ENCODE measurements at places on chromosomes 4 and X.
A peak's percentile ranks its signal among the peaks of the same experiment; 100 is the strongest.

DNA sequence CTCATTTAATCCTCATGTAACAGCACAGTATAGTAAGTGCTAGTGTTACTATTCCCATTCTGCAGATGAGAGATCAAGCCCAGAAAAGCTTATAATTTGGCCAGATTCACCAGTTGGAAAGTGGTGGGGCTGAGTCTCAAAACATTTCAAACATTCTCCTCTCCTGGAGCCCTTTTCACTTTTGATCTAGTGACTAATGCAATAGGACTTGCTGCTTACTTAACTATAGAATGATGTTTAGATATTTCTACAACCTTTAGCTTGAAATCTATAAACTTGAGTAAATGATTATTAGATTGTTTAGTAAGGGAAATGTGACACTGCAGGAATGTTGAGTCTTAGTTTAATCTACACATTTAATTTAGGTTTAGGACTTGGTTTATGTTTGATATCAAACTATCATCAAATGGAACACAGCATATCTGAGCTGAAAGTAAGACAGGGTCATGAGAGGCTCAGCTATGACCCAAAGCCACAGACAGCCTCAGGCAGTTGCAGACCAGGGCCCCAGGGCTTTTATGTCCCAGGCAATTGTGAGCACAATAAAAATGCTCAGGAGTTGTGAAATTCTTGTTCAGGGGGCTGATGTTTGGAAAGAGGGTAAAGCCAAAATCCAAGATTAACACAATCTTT, 199.5 kb upstream of the HS3ST1 start:
- DNase-seq = no peak

- no peak for DNase-seq
Measured at GRCh38 chr4:141003193-141003592, 130.1 kb downstream of the RNF150 start.

DNA sequence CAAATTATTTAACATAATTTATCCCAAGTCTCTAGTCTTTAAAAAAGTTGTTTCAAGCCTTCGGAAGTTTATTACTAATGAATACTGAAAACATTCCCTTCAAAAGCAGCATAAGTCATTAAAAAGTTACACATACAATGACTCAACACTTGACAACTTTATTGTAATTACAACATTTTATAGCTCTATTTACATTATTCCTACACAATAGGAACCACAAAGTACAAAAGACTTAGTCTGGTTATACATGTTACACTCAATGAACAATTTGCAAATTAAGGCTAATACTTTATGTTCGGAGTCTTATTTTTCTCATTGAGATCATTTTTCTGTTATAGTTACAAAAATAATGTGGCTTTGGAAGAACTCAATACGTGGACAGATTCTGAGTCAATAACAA, 114.4 kb upstream of the POF1B start:
- no peak for DNase-seq

DNA sequence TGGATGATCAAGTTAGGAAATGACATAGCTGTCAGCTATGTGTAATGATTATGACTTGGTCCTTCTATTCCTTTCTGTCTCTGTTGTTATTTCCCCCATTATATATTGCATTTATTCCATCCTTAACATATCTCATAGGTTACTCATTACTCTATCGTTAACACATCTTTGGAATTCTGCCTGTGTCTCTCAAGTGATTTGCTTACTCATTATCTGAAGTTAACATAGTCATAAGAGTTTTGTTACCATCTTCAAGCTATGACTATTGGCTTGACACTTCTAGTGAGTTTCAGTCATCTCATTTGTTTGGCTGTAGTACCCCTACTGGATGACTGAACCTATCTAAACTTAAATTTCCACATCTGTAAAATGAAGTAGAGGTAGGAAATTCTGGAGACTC, 286.1 kb upstream of the PPP1R2C start:
- no peak for DNase-seq

GRCh38 chr4:825063-825970, 612 bp downstream of the CPLX1 start:
- peak; percentile 20 for DNase-seq

GRCh38 chrX:635428-636090, 5.0 kb downstream of the SHOX start:
- DNase-seq = no peak

DNA sequence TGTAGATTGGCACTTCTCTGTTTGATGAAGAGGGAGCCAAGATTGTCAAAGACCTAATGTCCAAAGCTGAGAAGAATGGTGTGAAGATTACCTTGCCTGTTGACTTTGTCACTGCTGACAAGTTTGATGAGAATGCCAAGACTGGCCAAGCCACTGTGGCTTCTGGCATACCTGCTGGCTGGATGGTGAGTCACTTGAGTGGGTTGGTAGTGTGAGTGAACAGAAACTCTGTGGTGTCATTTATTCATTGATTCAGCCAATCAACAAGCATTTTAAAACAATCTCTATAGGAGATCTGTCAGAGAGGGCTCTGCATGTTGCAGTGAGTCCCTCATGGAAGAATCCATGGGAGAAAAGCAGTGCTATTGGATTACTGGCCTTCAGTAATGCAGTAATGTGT, 16.3 kb downstream of the TAF9B start:
- no peak for DNase-seq

GRCh38 chr4:26055855-26056254, 141.8 kb downstream of the SMIM20 start:
- no peak for DNase-seq

DNA sequence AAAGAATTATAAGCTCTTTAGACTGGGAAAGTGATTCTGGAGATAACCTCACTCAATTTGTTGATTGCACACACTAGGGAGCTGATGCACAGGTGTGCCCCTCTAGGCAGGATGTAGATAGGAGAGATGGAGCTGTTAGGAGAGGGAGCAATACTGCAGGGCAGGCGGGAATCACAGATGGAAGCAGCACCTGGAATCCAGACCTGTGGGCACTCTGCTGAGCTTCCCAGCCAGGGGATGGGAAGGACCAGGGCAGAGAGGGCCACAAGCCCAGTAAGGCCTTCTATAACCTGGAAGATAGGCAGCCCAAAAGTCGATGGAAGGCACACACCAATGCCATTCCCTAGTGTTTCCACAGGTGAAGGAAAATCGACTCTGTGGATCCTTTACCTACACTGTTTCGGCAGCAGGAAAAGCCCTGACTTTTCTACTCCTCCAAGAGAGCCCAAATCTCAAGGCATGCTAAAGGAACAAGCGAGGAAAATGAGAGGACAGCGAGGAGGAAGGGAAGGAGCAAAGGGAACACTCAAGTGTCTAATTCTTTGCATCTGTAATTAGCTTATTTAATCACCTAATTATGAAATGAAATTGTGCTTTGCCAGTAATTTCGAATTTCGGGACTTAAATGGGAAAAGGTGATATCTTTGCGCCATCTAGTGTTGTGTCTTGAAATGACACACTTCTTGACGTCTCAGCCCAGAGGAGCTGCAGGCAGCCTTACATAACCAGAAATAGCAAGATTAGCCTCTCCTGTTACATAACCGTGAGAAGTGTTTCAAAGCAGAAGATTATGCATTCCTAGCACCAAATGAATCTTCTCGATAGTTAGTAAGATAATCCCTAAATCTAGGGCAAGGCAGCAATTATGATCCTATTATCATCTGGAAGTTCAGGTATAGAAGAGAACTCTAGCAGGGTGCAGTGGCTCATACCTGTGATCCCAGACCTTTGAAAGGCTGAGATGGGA, 31.0 kb upstream of the TLR3 start:
- peak; percentile 15 for DNase-seq

- DNase-seq = no peak
Measured at GRCh38 chrX:153853180-153853901, 23.0 kb upstream of the PDZD4 start.

DNA sequence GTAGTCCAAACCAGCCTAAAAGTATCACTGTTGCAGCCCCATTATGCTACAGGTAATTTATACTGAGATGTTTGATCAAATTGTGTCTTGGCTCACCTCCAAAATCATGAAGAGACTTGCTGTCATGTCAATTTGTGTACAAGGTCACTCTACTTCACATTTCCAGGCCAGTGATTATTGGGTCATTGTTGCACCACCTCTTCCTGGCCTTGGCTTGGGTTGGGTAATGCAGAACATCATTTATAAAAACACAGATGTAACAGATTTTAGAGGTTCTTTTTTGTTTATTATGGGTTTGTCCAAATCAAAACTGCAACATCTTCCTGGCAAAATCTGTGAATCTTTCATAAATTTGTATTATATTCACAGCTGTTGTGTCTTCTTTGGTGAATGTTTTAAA, 459.5 kb downstream of the ANKRD50 start:
- DNase-seq = no peak

- DNase-seq = no peak
Measured at GRCh38 chrX:113457719-113458118, 617.1 kb upstream of the AMOT start.

- no peak for DNase-seq
Measured at GRCh38 chr4:177236886-177237285, 72.8 kb upstream of the NEIL3 start.

- no peak for DNase-seq
Measured at GRCh38 chrX:2498781-2499302, 1.9 kb downstream of the DHRSX start.

- no peak for DNase-seq
Measured at GRCh38 chrX:37371578-37371991, 22.4 kb downstream of the PRRG1 start.

- no peak for DNase-seq
Measured at GRCh38 chr4:80171251-80171650, 26.1 kb upstream of the PRDM8 start.

DNA sequence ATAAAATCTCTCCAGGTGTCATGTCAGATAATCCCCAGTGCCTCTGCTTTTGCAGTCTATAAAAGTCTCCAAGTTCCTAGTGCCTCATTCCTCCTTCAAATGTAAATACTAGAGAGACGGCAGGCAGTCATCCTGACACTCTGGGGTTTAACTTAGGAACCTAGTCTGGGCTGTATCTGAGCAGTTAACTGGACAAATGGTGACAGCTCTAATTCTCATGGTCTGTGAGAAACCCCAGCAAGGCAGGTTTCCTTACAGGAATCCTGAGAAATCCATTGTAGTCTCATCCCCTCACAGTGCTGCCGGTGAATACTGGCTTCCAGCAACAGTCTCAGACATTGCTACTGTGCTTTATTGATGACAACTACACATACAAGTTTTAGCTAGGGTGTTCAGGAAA, 246.8 kb downstream of the SNCA start:
- no peak for DNase-seq
